Fibroblast of skin of back (primary cell): ENCODE measurements at places on chromosomes 4 and X.

GRCh38 chrX:133364865-133365264, 50.4 kb downstream of the GPC4 start:
- DNase-seq: peak; percentile 13

- no peak for DNase-seq
These were observed 102.8 kb upstream of the PCDH18 start for GRCh38 chr4:137635108-137635507.

- DNase-seq: no peak
These were observed 16.5 kb downstream of the SH3KBP1 start for GRCh38 chrX:19870710-19871490.

- DNase-seq: no peak
These were observed 68.5 kb upstream of the NUDT6 start for GRCh38 chr4:122990891-122991290.

- no peak for DNase-seq
These were observed 54.7 kb downstream of the CD38 start for GRCh38 chr4:15832523-15833451.

DNA sequence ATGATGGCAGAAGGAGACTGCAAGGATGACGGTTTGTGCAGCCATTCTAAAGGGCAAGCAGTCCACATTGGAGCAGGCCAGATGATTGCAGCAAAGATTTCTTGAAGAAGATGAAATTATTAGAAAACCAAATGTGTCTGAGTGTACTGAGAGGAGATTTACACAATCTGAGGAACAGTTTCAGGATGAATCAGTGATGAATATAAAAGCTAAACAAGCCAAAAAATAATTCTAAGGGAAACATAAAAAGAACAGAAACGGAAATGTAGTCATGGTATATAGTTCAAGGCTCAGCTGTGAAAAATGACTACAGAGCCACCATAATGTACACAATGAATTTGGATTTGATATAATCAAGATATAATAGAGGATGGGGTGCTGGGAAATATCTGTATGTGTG, 168.5 kb downstream of the PDGFC start:
- no peak for DNase-seq

DNA sequence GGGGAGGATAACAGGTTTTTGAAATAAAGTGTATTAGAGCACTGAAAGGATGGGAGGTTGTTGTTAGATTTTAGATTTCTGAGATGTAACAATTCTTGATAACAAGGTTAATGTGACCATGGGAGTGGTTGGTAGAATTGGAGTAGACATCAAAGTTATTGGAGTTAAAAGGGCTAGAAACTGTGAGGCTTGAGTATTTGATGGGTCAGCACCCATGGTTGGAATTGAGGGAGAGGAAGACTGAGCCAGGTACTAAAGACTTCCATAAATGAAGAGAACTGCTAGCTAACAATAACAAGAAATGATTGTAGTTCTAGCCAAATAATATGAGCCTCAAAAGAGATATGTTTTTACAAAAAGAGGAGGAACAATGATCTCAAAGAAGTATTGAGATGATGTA, 98.8 kb downstream of the HEPH start:
- DNase-seq: no peak

- DNase-seq: no peak
These were observed 70.7 kb downstream of the RTL5 start for GRCh38 chrX:72060921-72061490.

GRCh38 chrX:68834371-68835103, 5.7 kb downstream of the EFNB1 start:
- no peak for DNase-seq

- DNase-seq: peak; percentile 23
These were observed 225.3 kb downstream of the PPP3CA start for GRCh38 chr4:101122019-101122418.

GRCh38 chr4:37717576-37717975, 31.4 kb upstream of the RELL1 start:
- DNase-seq: peak; percentile 88

DNA sequence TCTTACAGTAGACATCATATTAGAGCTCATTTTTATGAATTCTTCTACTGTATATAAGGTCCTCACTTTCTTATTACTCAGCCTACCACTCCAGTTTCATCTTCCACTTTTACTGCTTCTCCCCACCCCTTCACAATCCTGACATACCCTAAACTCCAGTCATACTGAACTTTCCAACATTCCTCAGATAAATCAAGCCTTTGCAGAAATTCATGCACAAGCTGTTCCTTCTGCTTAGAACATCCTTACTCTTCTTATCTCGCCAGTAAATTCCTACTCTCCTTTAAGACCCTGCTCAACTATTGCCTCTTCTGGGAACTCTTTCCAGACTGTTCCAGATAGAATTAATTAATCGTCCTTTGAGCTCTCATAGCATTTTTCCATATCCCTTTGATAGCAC, 24.8 kb downstream of the RTL9 start:
- DNase-seq: peak; percentile 90

- peak; percentile 97 for DNase-seq
These were observed 572 bp downstream of the USP53 start for GRCh38 chr4:119212964-119213606.

DNA sequence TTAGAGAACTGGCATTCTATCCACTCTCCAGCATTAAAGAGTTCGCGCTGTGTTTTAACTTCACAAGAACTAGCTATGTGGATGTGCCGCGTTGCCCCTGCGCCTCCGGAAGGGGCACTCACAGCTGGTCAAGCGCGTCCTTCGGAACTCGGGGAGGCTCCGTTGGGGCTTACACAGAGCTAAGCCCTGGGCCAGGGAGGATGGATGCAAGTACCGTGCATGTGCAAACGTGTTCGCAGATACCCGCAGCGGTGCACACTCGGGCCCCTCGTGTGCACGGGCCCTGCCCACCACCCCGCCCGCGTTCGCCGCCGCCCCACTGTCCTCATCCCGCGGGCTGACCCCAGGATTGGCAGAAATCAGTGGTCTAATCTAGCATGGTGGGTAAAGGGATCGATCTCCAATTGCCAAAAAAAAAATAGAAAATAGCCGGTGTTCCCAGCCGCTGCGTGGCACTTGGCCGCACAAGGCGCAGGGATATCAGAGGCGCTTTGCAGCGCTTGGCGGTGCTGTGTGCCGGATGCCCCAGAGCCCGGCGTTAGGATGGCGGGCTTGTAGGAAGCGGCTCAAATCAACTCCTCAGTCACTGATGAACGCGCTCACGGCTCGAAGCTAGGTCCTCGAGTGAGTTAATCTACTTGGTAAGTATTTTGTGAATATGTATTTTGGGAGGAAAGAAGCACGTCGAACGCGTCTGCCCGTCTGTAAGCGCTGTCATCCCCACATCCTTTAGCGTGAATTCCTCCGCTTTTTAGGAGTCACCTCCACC, 989 bp upstream of the PCDH10 start:
- peak; percentile 66 for DNase-seq

DNA sequence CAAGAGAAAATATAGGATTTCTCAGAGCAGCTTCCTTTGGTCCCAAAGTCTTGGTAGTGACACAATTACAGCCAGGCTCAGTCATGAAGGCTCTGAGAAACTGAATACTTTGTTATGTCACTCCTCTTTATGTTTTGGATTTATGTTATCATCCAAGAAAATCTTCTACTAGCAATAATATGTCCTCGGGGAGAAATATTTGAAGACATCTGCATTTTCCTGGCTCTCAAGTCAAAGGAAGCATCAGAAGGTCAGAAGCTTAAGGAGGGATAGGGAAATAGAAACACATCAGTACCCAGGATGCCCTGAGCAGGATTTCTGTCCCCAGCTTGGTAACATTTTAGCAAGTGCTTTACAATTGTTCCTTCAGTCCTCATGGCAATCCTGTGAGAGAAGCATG, 54.0 kb downstream of the C4orf33 start:
- no peak for DNase-seq
